ENCODE measurements at places on chromosomes 7 and 10. TPM values are rescaled to one million over a fixed set of nuclear protein-coding genes. Genes with fewer than 3 reads are reported as not detected.

The TSPAN12 gene
- 16.2 TPM for total RNA-seq

The SPDYE6 gene
- total RNA-seq = not detected

The ACTL6B gene
- total RNA-seq = not detected

The PLXNA4 gene
- total RNA-seq = 0.15 TPM

The ELN gene
- total RNA-seq = 0.30 TPM

The CCL24 gene
- total RNA-seq = not detected

The CDK6 gene
- 26.3 TPM for total RNA-seq

The SEMA4G gene
- total RNA-seq = 0.30 TPM

The IFIT1B gene
- total RNA-seq = not detected

The WNT8B gene
- total RNA-seq = not detected

The FAM180A gene
- total RNA-seq = not detected

The ANKRD30A gene
- total RNA-seq = not detected

The NUTM2A gene
- 0.15 TPM for total RNA-seq

The PGAM2 gene
- not detected for total RNA-seq

The TMEM213 gene
- not detected for total RNA-seq
